Stimulated activated CD4-positive, alpha-beta T cell treated with anti-CD3 and anti-CD28 coated beads, TNF-alpha, amount 100 ng/mL, for 4 hours (primary cell): ENCODE measurements at places on chromosomes 5 and 9.
A peak's percentile ranks its signal among the peaks of the same experiment; 100 is the strongest.

DNA sequence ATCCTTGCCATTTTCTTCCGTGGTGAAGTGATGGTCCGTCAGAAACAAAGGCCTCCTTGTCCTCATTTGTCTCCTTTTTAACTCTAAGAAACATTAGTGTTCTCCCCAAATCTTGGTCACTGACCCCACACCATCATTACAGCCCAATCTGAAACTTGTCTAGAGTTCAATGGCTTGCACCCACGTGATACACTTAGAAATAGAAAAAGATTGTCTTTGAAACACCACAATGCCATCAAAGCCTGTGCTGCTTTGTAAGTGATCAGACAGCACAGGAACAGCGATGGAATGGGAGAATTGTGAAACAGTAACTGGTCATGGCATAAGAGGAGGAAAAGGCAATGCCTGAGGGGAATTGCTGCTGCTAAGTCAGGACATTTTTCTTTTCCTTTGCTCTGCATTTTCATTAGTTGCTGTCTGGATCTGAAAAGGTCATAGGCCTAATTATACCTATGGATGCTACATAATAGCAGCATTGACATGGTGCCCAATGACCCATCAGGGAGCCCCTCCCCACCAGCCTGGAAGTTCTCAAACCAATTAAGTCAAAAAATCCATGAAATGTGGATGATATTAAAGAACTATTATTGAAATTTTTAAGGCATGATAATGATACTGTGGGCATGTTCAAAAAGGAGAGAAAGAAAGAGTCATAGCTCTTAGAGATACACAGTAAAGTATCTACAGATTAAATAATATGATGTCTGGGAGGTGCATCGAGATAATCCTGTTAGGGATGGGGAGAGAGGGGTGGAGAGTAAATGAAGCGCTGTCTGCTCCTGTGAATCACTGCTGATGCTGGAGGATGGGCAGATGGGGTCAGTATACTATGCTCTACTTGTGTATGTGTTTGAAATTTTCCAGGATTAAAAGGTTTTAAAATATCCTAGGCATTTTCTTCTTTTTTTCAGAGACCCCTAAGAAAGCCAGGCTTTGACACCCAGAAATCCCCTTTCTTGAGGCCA, 83.6 kb downstream of the ENC1 start:
- no peak for DNase-seq

- DNase-seq = no peak
Measured at GRCh38 chr5:20420991-20421595, 433.1 kb upstream of the CDH18 start.

DNA sequence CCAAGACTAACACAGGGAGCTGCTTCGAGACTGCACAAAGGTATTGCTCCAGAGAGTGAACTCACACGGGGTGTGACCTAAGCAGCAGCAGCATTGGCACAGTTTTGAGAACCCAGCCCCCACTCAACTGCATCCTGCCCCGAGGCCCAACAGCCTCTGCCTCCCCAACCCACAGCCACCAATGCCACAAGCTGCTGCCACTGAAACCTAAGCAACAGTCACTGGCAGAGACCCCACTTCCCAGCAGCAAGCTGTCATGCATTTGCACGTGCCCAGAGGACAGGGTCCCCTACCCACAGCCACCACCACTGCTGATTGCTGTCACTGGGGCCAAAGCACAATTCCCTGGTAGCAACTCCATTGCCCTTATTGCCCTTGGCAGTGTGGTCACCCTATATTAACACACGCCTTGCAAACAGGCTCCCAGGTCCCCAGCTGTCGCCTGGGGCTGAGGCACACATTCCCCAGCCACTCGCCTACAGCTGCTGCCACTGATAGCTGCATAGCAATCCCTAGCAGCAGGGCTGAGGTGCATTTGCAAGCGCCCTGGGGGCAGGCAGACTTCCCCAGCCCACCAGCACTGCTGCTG, 141.0 kb downstream of the AGTPBP1 start:
- no peak for DNase-seq

DNA sequence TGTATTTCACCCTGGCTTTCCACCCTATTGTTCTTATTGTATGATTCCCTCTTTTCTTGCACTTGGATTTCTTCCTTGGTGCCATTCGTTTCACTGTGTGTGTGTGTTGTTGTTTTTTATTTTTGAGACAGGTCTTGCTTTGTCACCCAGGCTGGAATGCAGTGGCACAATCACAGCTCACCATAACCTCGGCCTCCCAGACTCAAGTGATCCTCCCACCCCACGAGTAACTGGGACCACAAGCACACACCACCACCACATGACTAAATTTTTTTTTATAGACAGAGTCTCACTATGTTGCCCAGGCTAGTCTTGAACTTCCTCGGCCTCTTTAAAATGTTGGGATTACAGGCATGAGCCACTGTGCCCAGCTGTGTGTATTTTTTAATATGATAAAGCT, 72.0 kb downstream of the MLLT3 start:
- no peak for DNase-seq

- no peak for DNase-seq
Measured at GRCh38 chr9:136784997-136785361, 6.2 kb upstream of the TMEM141 start.

DNA sequence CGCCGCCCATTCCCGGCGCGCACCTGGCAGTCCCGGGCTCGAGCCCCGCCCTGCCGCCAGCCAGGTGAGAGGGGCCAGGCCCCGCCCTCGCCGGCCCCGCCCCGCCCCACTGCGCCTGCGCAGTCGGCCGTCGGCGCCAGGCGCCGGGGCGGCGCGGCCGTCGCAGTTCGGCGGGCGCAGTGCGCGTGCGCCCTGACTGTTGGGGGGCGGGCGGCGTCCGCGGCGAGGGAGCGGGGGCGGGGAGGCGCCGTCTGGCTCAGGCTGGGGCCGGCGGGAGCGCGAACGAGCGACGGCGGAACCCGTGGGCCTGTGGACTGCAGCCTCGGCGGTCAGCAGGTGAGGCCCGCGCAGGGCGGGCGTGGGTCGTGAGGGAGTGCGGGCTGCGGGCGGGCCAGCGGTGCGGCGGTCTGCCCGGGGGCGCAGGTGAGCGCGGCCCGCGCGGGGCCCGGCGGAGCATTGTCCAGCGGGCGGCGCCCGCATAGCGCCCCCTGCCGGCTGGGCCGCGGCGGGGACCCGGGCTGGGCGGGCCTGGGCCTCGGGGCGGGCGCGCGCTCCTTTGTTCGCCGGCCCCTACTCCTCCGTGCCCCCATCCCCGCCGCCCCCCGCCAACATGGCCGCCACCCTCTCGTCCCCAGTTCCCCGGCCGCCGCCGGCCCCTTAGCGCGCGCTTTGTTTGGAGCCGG, at the start of gene SPIN1:
TSS of gene SPIN1 (plus strand) at position 242 of the 683 bp plus-strand sequence. CDS start 38,096 bp downstream, outside the sequence.
- peak; percentile 84 for DNase-seq

- peak; percentile 40 for DNase-seq
Measured at GRCh38 chr9:37415011-37415719, 7.3 kb upstream of the GRHPR start.

DNA sequence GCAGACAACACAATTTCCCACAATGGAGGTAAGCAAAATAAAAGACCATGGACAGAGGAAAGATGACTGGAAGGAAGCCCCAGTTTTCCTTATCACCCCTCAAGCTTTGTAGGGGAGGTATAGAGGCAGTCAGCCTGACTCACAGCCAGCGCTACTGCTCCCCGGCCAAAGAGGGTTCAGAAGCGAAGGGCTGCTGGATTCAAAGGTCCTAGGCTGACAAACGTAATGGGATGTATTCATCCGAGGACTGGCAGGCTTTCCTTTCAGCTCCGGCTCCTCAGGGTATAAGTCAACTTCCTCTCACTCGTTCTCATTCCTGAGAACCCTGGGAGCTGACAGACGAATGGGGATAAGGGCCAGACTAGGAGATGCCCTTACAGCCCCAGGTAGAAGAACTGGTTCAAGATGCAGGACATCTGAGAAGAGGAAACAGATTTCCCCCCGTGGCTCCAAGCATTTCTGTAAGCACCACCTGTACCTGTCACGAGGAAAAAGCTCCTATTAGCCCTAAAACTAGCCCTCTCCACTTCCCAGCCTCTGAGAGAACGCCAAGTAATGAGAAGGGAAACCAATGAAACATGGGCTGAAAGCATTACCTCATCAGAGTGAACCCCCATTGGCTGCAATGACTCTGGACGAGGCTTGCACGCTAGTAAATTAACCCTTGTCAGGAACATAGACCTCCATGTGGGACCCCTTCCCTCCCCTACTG, 22.1 kb upstream of the FAM13B start:
- no peak for DNase-seq

DNA sequence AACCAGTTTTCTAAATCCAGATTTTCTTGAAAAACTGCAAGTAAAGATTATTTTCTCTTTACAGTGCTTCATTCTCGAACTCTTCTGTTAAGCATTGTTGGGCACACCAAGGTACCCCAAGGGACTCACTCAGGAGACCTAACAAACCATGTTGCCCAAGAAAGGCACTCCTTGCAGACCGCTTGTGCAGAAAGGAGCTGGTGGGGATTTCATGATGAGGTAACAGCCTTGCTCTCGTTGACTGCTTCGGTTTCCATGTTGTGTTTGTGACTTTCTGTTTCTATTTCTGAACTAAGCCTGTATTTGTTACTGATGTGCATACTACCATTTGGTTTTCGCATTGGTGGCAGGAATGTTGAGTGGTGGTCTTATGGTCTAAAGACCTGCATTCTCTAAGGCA, 266.6 kb upstream of the DAP start:
- no peak for DNase-seq

GRCh38 chr5:142540922-142541422, 144.9 kb downstream of the FGF1 start:
- DNase-seq = no peak
